GM23248 (cell line): ENCODE measurements at places on chromosomes 7 and 10.

DNA sequence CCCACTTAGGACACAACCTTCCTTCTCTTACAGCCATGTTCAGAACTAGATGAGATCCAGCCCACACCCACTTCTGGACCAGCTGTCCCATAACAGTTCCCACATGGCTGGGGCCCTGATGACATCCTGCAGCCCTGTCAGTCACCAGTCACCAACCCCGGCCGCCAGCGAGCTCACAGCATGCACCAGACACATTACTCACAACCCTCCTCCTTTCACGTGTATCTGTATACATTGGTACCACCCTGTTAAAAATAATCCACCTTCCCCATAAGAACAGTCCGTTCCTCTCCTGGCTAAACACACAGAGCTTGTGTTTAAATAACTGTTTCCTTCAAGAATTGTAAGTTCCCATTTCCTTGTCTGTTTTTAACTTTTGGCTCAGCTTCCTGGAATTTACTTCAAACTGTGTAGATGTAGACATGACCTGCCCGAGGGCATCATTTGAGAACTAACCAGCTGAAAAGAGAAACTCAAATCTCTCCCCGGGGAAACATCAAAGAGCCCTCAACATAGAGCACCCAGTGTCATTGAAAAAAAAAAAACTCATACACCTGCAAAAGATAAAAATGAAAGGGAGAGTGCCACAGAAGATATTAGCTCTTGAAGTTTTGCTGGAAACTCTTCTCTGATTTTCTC, 26.0 kb upstream of the PRLHR start:
- no peak for DNase-seq

- DNase-seq, result no peak
Measured at GRCh38 chr10:58733436-58733835, 220.8 kb downstream of the BICC1 start.

DNA sequence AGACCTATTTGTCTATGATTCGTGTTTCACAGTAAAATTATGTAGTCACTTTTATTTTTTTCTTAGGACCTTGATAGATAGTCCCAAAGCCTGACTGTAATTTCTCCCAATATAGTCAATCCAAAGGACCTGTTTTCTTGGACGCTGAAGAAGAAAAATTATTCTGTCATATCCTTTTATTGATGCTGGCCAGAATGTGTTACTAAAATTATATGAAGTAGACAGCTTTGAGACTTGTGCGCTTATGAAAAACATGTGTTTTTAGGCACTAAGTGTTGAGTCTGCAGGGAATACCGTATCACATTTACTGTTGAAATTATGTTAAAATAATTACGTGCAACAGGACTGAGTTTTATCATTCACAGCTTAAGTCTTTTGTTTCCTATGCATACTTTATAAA, 17.9 kb downstream of the TES start:
- DNase-seq, result peak; percentile 40

DNA sequence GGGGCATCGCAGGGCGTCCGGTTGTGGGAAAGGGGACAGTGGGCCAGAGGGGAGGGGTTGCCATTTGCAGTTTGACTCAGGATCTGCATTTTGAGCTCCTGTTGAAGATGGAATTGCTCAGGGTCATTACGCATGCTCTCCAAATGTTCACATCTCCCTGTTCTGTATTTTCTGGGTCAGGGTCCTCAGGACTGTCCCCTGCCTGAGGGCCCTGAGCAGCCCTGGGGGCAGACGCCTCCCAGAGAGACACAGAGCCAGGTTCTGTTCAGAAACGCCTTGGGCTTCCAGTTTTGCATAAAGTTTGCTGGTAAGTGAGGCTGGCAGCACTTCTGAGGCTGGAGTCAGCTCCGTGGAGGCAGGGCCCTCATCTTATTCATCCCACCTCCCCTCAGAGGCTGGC, 34.1 kb upstream of the NUB1 start:
- no peak for DNase-seq

DNA sequence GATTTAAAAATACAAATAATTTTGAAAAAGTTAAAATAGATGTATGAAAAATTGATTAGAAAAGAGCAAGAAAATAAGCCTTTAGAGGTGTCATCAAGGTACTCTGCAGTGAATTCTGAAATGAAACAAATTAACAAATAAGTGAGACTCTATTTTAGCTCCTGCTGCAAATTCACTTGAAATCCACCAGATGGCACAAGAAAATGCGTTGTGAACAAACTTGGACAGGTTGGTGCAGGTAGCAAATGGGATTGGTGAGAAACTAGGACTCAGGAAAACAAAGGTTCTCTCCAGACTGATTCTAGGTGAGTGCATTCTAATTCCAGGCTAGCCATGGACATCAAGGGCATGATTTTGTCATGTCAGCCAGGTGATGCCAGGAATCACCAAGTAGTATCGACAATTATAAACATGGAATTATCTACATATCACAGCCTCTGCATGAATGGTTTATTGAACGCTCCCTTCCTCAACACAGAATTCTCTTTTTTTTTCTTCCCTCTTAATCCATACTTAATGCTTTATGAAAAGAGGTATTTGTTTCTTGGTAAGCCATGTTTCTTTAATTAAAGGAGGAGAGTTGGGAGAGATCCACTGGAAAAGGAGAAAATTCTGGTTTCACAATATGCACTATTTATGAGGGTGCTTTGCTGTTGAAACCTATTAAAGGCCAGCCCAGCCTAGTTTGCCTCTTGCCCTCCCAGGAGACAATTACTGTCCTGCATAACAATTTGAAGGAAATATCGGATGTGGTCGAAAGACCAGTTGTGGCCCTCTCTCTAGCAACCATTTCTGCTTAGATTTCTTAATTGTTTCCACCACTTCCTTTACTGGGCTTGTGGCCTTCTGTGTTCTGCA, 118.1 kb downstream of the ZNF365 start:
- peak; percentile 50 for DNase-seq

DNA sequence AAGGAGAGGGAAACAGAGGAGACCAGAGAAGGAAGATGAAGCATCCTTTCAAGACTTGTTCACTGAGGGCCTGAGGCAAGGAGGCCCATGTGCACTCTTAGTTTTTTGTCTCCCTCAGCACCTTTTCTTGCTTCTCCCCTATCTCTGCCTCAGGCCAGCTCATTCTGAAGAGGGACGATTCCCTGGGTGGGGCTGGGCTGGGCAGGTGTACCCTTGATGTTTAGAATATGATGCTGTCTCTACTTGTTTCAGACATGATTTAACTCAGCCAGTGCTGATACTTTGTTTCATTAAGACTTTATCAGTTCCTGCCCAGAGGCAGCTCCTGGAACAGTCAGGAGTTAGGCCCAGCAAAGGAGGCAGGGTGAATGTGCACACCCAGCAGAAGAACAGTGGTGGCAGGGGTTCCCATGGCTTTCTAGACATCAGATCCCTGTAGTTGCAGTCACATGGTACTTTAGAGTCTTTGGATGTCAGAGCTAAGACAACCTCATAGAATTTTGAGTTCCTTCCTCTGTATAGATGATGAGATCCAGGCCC, 3.4 kb downstream of the PRXL2A start:
- DNase-seq, result no peak

DNA sequence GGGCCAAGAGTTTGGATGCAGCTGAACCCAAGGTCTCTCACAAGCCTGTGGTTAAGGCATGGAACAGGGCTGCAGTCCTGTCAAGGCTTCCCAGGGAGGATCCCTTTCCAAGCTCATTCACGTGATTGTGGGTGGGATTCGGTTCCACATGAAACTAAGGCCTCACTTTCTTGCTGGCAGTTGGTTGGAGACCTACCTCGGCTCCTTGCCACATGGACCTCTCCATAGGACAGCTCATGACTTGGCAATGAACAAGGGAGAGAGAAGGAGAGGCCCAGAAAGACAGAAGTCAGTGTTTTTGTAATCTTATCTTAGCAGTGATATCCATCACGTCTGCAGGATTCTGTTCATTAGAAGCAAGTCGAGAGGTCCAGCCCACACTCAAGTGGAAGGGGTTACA, 583.8 kb downstream of the LRMDA start:
- no peak for DNase-seq

DNA sequence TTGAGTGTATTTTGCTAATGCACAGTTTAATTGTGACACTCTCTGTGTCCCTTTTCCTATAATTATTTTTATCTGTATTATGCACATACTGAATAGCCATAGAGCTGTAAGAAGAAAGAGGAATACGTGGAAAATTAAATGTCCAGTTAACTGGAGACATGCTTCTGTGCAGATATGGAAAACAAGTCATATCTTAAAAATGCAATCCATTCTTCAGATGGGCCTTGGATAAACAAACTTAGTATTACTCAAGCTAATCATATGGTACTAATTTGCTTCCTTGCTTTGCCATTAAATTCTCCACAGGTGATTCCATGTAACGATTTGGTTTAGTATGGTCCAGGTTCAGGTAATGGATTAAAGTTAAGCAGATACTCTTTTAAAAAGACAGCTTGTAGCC, 201.2 kb upstream of the CELF2 start:
- DNase-seq, result peak; percentile 67

GRCh38 chr7:46572691-46573090, 651.6 kb upstream of the IGFBP3 start:
- no peak for DNase-seq

- no peak for DNase-seq
Measured at GRCh38 chr10:79982861-79983260, 34.0 kb upstream of the SFTPD start.

DNA sequence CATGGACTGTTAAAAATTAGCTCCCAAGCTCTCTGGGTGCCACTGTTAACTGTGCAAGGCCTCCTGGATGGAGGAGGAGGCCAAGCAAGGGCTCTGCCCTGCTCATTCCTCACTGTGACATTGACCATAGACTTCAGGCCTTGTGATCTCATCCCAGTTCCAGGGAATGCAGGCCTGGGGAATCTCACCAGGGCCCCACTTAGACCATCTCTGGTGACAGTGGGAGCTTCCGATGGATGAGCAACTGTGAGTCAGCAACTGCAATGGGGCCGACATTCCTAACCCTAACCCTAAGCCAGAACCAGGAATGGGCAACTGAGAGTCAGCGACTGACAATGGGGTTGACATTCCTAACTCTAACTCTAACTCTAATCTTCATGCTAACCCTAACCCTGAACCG, 50.4 kb upstream of the MSMB start:
- DNase-seq, result peak; percentile 74

DNA sequence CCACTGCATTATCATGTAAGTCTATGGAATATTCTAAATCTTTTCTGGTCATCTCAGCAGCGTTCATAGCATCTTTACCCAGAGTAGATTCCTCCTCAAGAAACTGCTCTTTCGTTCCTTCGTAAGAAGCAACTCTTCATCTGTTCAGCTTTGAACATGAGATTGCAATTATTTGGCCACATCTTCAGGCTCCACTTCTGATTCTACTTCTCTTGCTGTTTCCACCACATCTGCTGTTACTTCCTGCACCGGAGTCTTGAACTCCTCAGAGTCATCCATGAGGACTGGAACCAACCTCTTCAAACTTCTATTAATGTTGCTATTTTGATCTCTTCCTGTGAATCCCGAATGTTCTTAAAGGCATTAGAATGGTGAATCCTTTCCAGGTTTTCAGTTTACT, 12.7 kb downstream of the CHST12 start:
- no peak for DNase-seq

DNA sequence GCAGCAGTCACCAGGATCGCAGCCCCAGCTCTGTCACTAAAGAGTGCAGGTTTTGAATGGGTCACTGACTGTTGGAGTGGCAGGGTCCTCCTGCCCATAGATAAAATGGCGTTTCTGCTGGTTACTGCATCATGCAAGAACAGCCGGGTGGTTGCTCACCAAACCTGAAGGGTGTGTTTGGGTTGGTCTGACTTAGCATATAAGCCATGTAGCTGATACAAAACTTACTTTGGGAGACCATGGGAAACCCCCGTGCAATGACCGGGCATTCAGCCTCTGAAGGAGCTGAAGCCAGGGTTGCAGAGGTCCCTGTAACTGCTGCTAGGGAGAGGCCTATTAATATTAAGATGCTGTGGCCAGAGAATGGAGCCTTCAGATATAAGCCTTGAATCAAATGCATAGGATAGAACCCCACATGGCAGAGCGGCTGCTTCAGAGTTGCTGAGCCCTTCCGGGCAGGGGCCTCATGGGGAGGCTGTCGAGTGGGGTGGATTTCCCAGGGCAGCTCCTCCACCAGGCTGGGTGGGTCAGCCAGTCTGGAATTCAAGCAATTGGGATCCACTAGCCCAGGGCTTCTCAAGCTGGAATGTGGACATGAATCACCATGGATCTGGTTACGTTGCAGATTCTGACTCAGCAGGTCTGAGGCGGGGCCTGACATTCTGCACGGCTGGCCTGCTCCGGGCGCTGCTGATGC, 70.9 kb upstream of the CTBP2 start:
- peak; percentile 97 for DNase-seq

DNA sequence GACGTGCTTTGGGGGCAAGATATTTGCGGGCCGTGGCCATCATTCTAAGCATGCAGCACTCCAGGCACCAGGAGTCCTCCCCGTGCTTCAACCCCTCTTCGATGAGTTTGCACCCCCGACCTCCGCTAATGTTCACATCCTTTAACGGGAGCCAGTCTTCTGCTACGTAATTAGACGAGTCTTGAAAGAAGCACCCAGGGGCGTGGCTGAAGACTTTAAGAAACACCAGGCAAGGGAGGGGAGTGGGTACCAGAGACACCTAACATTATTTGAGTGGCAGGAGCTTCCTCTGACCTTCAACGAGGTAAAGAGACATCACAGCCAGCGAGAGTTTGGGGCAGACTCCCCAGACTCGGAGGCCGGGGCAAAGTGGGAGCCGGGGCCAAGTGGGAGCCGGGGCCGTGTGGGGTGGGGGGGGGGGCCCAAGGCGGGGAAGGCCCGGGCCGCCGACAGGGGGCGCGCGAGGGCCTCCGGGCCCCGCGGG, 31.1 kb upstream of the TOMM7 start:
- peak; percentile 58 for DNase-seq

- peak; percentile 64 for DNase-seq
Measured at GRCh38 chr7:142338633-142339501, 81.0 kb upstream of the PRSS58 start.

DNA sequence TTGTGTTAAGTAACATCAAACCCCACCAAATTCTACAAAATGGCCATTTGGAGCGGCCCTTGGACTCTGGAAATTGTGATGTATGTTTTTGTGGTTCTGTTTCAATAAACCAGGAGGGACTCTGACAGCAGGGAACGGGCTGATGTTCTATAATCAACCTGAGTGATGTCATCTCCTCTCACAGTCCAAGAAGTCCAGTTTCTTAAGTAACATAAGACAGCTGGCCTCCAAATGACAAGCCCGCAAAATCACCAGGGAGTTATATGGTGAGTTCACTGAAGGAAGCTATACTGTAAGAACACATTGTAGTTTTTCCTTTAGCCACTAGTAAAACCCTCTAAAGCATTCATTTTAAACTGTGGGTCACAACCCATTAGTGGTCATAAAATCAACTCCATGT, 34.0 kb downstream of the GOT1 start:
- DNase-seq, result peak; percentile 70

DNA sequence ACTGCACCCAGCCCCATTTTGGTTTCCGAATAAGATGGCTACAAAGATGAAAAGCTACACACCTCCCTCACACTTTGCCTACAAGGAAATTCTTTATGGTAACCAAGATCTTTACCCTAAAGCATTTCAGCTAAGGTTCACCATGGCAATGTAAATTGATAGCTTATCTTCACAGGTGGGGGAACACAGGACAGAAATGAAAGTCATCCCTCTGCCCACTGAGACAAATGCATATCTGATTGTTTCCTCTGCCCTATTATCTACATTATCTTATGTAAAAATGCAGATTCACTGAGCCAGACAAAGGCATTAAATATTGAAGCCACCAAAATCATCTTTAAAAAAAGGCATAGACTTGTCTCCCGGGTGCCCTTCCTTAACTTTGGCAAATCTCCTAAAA, 3.2 kb upstream of the TMEM139 start:
- no peak for DNase-seq
